Right atrium auricular region (tissue), 2 donors: ENCODE measurements at places on chromosomes 2 and 18. TPM values are rescaled to one million over a fixed set of nuclear protein-coding genes. Genes with fewer than 3 reads are reported as not detected.

GALNT5 gene
- 0.67 TPM for total RNA-seq

METTL8 gene
- 16.3 TPM for total RNA-seq

EFHD1 gene
- 11.5 TPM for total RNA-seq

ALPI gene
- not detected for total RNA-seq

UPP2 gene
- total RNA-seq: not detected

TUBA3D gene
- 34.2 TPM for total RNA-seq

LYPD6B gene
- 0.28 TPM for total RNA-seq
